ENCODE measurements at places on chromosomes 11 and 22.

DNA sequence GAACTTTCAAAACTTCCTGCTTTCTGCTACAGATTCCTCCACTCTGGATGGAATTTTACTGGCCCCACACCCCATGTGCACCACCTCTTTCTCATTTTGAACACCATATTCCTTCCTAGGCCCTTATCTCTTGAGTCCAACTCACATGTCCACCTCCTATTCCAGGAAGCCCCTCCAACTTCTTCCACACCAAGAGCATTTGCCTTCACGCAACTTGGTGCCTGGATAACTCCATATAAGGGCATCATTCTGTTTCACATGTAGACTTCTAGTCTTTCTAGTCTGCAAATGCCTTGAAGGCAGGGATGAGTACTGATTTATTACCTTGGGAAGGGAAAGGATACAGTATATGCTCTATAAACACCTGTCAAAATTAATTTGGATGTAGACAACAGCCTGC lies 17.5 kb downstream of the GAB2 start:
- DNase-seq, result no peak

DNA sequence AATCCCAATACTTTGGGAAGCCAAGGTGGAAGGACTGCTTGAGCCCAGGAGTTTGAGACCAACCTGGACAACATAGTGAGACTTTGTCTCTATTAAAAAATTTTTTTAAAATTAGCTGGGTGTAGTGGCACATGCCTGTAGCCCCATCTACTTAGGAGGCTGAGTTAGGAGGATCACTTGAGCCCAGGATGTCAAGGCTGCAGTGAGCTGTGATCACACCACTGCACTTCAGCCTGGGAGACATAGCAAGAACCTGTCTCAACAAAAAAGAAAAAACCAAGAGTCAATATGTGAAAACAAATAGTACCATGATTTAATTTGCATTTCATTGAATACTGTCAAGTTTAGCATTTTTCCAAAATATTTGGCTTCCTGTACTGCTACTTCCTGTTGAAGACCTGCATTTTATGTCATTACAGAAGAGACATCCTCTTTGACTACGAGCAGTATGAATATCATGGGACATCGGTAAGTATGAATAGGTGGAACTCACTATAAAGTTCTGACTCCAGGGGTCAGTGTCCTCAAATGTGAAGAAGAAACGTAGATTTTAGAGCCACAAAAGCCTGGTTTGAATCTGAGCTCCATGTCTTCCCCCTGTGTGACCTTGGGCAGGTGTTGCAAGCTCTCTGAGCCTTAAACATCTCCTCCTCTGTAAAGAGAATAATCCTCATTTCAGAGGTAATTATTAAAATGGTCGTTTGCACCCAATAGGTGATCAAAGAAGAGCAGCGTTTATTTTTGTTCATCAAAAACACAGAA lies 16.0 kb downstream of the CDC45 start:
- DNase-seq, result no peak

DNA sequence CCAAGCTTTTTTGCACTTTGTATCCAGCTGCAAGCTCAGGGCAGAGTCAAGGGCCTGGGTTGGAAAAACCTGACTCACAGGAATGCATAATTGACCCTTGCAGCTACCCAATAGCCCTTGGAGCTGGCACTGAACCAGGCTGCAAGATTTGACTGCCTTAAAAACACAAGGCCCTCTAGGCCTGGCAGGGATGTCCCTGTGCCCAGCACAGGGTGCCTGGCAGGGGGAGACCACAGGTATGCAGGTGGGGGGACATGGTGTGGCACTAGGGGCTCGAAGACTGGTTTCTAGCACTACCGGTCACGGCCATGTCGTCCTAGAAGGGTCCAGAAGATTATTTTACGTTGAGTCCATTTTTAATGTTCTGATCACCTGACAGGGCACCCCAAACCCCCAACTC lies 30.2 kb downstream of the SBF1 start:
- DNase-seq, result no peak

DNA sequence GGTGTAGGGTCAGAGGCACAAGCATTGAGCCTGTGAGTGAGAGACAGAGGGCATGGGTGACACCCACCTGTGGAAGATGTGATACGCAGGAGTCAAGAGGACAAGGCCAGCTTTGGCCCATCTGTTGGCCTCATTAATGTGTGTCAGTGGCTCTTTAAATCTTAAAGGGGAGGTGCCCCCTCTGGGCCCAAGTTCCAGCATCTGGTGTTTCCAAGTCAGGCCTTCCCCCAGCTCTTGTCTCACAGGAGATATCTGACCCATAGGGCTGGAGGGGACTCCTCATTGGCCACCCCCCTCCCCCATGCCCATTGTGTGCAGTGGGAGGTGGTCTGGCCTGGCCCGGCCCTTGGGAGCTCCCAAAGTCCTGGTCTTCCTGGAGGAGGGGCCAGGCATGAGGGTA lies 8.9 kb downstream of the KCNK7 start:
- no peak for DNase-seq

DNA sequence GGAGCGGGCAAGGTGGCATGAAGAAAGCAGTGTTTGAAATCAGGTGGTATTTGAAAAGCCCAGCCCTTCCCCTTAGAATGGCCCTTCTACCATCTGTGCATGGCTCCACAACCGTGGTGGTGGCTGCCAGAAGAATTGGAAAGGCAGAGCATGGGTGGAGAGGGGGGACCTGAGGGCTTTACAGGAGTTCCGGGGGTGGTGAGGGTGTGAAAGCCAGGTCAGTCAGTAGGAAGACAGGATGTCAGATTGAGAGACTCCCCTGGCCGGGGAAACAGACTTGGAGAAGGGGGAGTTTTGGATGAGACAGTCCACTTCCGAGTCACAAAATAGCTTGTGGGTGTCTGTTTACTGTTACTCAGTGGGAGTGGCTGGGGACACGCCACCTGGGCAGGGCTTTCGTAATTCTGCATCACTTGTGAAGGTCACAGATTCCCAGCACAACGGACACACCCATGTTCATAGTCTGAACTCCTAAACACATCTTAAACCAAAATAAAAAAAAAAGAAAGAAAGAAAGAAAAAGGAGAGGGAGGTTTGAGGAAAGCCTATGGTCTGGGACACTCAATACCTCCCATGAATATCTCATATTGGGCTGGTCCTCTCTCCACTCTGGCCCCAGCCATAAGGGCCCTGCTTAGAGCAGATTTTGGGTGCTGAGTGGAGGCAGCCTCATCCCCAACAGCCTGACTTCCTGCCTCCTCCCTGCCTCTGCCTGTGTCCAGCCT lies 24.4 kb upstream of the SMIM35 start:
- DNase-seq, result no peak

GRCh38 chr11:78914503-78914902 lies 339.8 kb upstream of the NARS2 start:
- no peak for DNase-seq

- DNase-seq, result no peak
Observed at GRCh38 chr11:60594998-60595642, 79.9 kb downstream of the MS4A13 start.

DNA sequence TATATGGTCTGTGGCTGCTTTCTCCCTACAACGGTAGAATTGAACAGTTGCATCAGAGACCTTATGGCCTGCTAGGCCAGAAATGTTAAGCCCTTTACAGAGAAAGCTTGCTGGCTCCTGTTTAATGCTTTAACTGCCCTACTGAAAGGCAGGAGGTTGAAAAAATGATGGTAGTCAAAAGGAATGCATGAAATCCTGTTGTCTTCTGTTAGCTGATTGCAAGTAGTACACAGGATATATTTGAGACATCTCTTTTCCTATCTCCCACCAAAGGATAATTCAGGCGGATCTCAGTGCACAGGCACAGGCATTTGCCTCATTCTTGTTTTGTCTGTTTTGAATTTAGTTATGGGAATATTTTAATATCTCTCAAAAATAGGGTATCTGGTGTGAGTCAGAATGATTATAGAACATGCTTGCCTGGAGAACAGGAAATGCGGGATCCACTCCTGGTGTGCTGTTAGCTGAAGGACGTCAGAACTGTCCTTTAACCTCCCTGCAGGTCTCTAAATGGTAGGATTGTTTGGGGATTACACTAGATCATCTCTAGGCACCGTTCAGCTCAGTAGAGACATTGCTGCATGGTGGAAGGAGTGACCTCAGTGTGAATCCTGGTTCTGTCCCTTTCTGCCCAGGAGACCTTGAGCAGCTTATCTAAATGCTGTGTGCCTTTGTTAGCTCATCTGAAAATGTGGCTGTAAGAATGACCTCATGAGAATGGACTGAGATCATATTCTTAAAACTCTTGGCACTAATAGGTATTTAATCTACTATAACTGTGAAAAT lies 49.5 kb downstream of the PACS1 start:
- no peak for DNase-seq

Data from GM12864 (cell line).